ENCODE measurements at places on chromosomes 3 and 15.

GRCh38 chr15:68933001-68933400 is 2.7 kb downstream of the SPESP1 start:
- DNase-seq: no peak

GRCh38 chr3:44478055-44478468 is 592 bp upstream of the ZNF445 start:
- DNase-seq: no peak

DNA sequence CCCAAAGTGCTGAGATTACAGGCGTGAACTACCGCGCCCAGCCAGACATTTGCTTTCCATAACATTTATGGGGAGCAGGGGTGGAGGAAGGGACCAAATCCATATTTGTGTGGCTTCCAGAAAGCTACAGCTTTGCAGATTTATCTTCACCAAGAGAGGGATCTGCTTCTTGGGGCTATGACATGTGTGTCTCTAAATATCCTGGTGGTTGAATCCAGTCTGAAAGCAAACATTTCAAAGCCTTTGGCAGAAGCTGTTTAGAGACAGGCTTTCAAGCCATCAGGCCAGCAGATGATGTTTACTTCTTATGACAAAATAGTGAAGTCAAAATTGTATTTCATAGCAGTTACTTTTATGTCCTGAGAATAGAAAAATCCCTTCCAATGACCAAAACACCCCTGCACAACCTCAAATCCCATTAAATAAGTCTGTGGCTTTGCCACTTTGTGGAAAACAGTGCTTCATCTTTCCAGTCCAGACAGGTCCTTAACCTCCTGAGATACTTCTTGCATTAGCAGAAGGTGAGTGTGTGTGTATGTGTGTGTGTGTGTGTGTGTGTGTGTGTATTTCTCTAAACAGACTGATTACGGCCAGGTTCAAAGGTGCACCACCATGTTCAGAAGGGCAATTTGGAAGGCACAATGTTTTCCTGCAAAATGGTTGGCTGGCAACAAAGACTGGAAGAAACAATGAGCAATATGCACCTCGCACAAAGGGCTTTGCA is 191.4 kb upstream of the LRIG1 start:
- no peak for DNase-seq

- no peak for DNase-seq
Measured at GRCh38 chr3:98733812-98734281, 29.3 kb upstream of the ST3GAL6 start.

- DNase-seq: no peak
Measured at GRCh38 chr3:57917601-57918000, 90.6 kb upstream of the FLNB start.

DNA sequence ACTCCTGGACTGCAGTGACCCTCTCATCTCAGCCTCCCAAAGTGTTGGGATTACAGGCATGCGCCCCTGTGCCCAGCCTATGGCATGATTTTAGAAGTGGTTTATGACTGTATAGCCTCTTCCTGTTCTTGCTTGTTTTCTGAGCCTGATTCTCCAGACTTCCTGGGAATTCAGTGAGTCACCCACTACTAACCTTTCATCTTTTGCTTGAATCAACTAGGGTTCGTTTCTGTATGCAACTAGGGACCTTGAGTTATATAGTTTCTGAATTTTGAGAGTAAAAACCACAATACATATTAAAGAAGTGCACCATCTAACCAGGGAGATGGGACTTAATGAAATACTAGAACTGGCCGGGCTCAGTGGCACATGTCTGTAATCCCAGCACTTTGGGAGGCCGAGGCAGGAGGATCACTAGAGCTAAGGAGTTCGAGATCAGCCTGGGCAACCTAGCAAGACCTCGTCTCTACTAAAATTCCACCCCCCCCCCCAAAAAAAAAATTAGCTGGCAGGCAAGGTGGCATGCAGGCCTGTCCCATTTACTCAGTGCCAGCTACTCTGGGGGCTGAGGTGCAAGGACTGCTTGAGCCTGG is 76.0 kb downstream of the ZNF609 start:
- no peak for DNase-seq

DNA sequence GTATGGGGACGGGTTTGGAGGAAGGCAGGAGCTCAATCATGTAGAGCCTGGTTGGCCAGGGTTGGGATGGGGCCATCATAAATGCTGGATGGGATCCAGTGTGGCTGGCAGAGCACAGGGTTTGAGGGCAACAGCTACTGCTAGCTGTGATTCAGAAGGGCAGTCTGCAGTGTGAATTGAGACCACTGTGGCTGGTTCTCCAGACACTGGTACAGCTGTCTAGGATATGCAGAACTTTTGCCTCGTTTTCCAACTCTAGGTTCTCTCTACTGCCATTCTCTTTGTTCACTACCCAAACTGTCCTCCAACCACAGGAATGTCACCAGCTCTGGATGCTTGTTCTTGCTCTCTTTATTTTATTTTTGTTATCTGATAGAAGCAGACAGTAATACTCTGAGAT is 543.6 kb downstream of the AGBL1 start:
- no peak for DNase-seq
